ENCODE measurements at places on chromosomes 6 and 20.

DNA sequence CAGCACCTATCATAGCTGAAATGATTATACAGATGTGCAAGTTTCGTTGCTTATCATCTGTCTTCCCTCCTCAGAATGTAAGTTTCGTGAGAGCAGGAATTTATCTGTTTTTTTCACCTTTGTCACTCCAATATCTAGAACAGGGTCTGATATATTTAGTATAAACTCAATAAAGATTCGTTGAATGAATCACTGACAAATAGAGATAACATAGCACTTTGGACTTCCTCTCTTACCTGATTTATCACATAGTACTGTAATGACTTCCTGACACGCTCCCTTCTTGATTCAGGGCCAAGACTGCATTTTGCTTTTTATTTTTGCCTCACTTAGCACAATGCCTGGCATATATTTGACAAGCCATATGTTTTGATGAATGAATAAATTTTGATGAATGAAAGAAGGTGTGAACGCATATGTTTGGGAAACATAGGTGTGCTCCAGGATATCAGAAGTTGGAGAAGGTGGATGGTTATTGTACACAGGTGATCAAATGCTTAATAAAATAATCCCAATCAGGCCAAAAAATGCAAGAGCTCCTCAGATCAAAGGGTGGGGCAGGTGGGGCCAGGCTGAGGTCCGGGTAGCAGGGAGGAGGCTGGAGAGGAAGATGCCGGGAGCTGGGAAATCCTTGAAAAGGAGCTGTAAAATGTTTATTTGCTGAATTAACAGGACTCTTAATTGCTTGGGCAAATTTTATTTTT lies 33.0 kb downstream of the PIM1 start:
- no peak for DNase-seq

GRCh38 chr6:161736326-161736725 lies 462.5 kb upstream of the AGPAT4 start:
- DNase-seq = no peak

GRCh38 chr20:62361799-62362589 lies 5.1 kb downstream of the LAMA5 start:
- no peak for DNase-seq

DNA sequence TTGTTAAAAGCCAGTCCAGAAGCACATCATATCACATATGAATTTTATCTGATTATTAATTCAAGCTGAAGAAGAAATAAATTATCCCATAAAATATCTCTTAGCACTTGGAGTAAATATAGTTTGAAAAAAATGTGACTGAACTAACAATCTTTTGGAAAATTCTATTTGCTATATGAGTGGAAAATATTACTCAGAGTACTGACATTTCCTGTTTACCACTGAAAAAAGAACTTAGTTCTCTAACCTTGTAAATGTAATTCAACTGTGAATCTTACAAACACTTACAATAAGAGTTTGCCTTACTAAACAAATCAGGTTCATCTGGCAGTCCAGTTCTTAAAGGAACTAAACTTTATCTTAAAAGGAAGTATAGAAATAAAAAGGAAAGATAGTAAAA lies 44.2 kb downstream of the MOXD1 start:
- DNase-seq = no peak

DNA sequence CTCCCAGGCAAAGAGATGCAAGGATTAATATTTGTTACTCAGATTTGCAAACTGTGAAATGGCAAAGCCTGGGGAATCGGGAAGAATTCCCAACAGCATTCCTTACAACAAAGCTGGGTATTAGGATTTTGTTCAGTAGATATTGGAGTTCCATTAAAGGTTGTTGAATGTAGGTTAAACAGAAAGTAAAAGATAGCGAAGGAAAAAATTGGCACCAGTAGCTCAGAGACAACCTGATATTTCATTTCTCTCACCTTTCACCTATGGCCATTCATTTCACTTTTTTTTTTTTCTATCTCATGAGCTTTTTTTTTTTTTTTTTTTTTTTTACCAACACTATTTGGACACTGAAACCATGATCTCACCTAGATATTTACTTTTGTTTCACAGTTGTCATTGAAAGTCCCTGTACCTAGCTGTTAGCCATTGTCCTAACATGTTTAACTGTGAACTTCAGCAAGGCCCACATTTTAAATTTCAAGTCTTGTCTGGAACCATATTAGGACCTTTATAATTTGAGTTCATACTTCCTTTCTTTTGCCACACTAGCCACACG lies 552.5 kb downstream of the HAO1 start:
- DNase-seq = no peak

Data from left kidney (tissue), 8 donors.